ENCODE measurements at places on chromosomes 2 and 18. TPM values are rescaled to one million over a fixed set of nuclear protein-coding genes. Genes with fewer than 3 reads are reported as not detected.

The TTR gene
- 0.25 TPM for polyA plus RNA-seq

The MGAT4A gene
- polyA plus RNA-seq, result 6.7 TPM

The SOWAHC gene
- polyA plus RNA-seq, result 0.56 TPM

The DHRS9 gene
- polyA plus RNA-seq, result 0.09 TPM

The IL36B gene
- polyA plus RNA-seq, result not detected

The GNLY gene
- 23.4 TPM for polyA plus RNA-seq

The RGPD4 gene
- under 0.01 TPM for polyA plus RNA-seq

GRCh38 chr2:85095094-85095493 lies 38.1 kb upstream of the TCF7L1 start:
- no peak overlapping the region for H3K4me3 ChIP-seq
- no peaks in the 10 kb centered on the region for H3K36me3 ChIP-seq
- H3K27ac ChIP-seq, result no peak overlapping the region
- H3K27me3 ChIP-seq, result no peaks in the 10 kb centered on the region
- DNase-seq, result no peak

- no peak overlapping the region for H3K4me3 ChIP-seq
- H3K27ac ChIP-seq, result no peak overlapping the region
- no peaks in the 10 kb centered on the region for H3K4me1 ChIP-seq
- no peak for DNase-seq
- H3K27me3 ChIP-seq, result peaks cover 5% of the 10 kb centered on the region
- no peaks in the 10 kb centered on the region for H3K36me3 ChIP-seq
Measured at GRCh38 chr18:23200756-23201155, 65.5 kb downstream of the CABLES1 start.

DNA sequence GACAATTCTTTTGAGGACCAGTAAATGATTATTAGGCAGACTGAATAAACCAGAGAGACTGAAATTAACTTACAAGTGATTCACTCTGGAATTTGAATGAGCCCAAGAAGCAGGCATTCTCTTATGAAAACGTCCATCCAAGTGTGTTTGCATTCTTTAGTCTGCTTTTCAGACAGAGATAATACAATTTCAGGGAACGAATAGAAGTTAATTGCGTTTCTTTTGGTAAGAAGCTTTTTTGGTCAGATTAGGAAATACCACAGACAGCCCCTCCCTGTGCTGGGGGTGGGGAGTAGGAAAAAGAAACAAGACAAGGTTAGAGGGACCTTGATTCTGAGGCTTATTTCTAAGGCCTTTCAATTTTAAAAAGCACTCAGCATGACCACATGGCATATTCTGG lies 874.4 kb downstream of the SUCLG1 start:
- H3K36me3 ChIP-seq, result no peaks in the 10 kb centered on the region
- no peak overlapping the region for H3K27ac ChIP-seq
- no peaks in the 10 kb centered on the region for H3K4me1 ChIP-seq
- no peak for DNase-seq

GRCh38 chr2:39530411-39530866 lies 93.4 kb upstream of the MAP4K3 start:
- no peak for DNase-seq
- peaks cover 22% of the 10 kb centered on the region for H3K4me1 ChIP-seq
- no peak overlapping the region for H3K4me3 ChIP-seq
- peak overlapping the region; percentile 32 for H3K27ac ChIP-seq
- H3K27me3 ChIP-seq, result no peaks in the 10 kb centered on the region

- no peaks in the 10 kb centered on the region for H3K4me1 ChIP-seq
- no peak overlapping the region for H3K4me3 ChIP-seq
- H3K36me3 ChIP-seq, result no peaks in the 10 kb centered on the region
- no peak overlapping the region for H3K27ac ChIP-seq
Measured at GRCh38 chr2:233689031-233689430, 3.7 kb upstream of the UGT1A6 start.

GRCh38 chr18:3716116-3716660 lies 266.2 kb downstream of the TGIF1 start:
- no peaks in the 10 kb centered on the region for H3K36me3 ChIP-seq
- no peaks in the 10 kb centered on the region for H3K4me1 ChIP-seq
- DNase-seq, result no peak
- H3K27me3 ChIP-seq, result no peaks in the 10 kb centered on the region
- H3K27ac ChIP-seq, result no peak overlapping the region
- H3K4me3 ChIP-seq, result no peak overlapping the region

GRCh38 chr2:17373041-17373440 lies 145.2 kb downstream of the RAD51AP2 start:
- no peak overlapping the region for H3K4me3 ChIP-seq
- no peak for DNase-seq
- H3K36me3 ChIP-seq, result no peaks in the 10 kb centered on the region
- no peaks in the 10 kb centered on the region for H3K27me3 ChIP-seq
- no peak overlapping the region for H3K27ac ChIP-seq
- no peaks in the 10 kb centered on the region for H3K4me1 ChIP-seq

GRCh38 chr2:118123561-118124232 lies 35.4 kb downstream of the INSIG2 start:
- no peak overlapping the region for H3K27ac ChIP-seq
- no peaks in the 10 kb centered on the region for H3K4me1 ChIP-seq
- no peaks in the 10 kb centered on the region for H3K27me3 ChIP-seq
- DNase-seq, result peak; percentile 19

GRCh38 chr2:31344447-31344846 lies 70.1 kb downstream of the XDH start:
- no peak overlapping the region for H3K4me3 ChIP-seq
- no peak for DNase-seq
- H3K36me3 ChIP-seq, result no peaks in the 10 kb centered on the region

- H3K27me3 ChIP-seq, result no peaks in the 10 kb centered on the region
- DNase-seq, result no peak
- no peaks in the 10 kb centered on the region for H3K4me1 ChIP-seq
- H3K27ac ChIP-seq, result no peak overlapping the region
- H3K36me3 ChIP-seq, result no peaks in the 10 kb centered on the region
Measured at GRCh38 chr2:143633419-143633818, 504.2 kb downstream of the ARHGAP15 start.

GRCh38 chr2:62202019-62202722 lies 6.3 kb downstream of the B3GNT2 start:
- H3K27me3 ChIP-seq, result no peaks in the 10 kb centered on the region
- H3K4me1 ChIP-seq, result peaks cover 13% of the 10 kb centered on the region
- no peak for DNase-seq
- no peak overlapping the region for H3K4me3 ChIP-seq
- no peaks in the 10 kb centered on the region for H3K36me3 ChIP-seq

GRCh38 chr2:112584134-112584890 lies at the start of gene CHCHD5:
Gene CHCHD5 (plus strand): TSS chr2:112584609. CDS start chr2:112584648, 39 bp downstream.
- H3K27me3 ChIP-seq, result no peaks in the 10 kb centered on the region
- H3K4me3 ChIP-seq, result peak within 1 kb of the TSS; percentile 88
- peak; percentile 98 for DNase-seq
- peak within 1 kb of the TSS; percentile 92 for H3K27ac ChIP-seq

GRCh38 chr2:86078774-86079545 lies 26.7 kb downstream of the POLR1A start:
- peaks cover 79% of the 10 kb centered on the region for H3K36me3 ChIP-seq
- H3K27ac ChIP-seq, result peak overlapping the region; percentile 23
- no peak for DNase-seq
- peaks cover 17% of the 10 kb centered on the region for H3K4me1 ChIP-seq

DNA sequence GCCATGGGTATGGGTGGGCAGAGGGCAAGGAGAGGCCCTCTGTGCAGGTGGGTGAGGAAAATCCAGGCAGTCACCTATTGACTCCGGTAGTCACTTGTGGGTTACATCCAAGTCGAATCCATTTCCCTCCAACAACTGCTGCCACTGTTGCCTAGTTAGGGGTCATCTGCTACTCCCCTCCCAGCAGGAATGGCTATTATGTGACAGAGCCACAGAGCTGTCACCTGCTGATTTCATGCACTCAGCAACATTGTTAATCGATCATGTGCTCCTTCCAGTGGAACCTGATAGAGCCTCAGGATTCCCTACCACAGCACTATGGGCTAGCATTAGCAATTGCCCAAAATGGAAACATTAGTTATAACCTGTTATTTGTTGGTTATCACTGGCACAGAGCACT lies 31.4 kb downstream of the POLR1A start:
- no peaks in the 10 kb centered on the region for H3K27me3 ChIP-seq
- H3K4me1 ChIP-seq, result peaks cover 39% of the 10 kb centered on the region
- H3K36me3 ChIP-seq, result peaks cover 11% of the 10 kb centered on the region
- no peak overlapping the region for H3K4me3 ChIP-seq
- DNase-seq, result no peak

- H3K27me3 ChIP-seq, result no peaks in the 10 kb centered on the region
- H3K4me1 ChIP-seq, result peaks cover 7% of the 10 kb centered on the region
- no peaks in the 10 kb centered on the region for H3K36me3 ChIP-seq
- no peak overlapping the region for H3K4me3 ChIP-seq
- DNase-seq, result no peak
Measured at GRCh38 chr2:137969418-137969765, 5.1 kb downstream of the HNMT start.

DNA sequence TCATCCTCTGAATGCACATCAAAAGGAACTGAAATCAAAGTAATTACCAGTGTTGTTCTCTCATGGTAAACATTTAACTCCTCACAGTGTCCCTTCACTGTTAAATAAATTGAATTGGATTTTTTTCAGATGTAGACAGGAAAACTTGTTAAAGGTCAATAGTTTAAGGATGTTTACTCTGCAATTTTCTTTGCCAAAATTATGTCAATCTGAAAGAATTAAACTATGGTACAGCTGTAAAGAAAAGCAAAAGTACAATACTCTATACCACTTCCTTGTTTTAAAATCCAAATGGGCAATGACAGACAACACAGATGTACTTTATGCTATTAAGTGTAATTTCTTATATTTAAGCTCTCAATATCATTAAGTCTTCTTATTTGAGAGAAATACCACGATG lies 153.2 kb downstream of the WDPCP start:
- H3K4me1 ChIP-seq, result no peaks in the 10 kb centered on the region
- DNase-seq, result no peak
- no peaks in the 10 kb centered on the region for H3K27me3 ChIP-seq
- no peak overlapping the region for H3K4me3 ChIP-seq

All from psoas muscle (tissue), 8 donors.